Activated CD4-positive, alpha-beta T cell treated with anti-CD3 and anti-CD28 coated beads, Interleukin-2, amount 50 U/mL, for 48 hours (primary cell): ENCODE measurements at places on chromosomes 1 and 21.
A peak's percentile ranks its signal among the peaks of the same experiment; 100 is the strongest.

- DNase-seq = peak; percentile 99
Measured at GRCh38 chr1:111619635-111620440, at the start of gene RAP1A. TSS of gene RAP1A (plus strand) at chr1:111619789. CDS start at chr1:111691361, 71,572 bp downstream.

- DNase-seq = no peak
Measured at GRCh38 chr1:5849550-5849949, 142.7 kb downstream of the NPHP4 start.

- DNase-seq = no peak
Measured at GRCh38 chr1:3440711-3441409, 13.6 kb upstream of the ARHGEF16 start.

DNA sequence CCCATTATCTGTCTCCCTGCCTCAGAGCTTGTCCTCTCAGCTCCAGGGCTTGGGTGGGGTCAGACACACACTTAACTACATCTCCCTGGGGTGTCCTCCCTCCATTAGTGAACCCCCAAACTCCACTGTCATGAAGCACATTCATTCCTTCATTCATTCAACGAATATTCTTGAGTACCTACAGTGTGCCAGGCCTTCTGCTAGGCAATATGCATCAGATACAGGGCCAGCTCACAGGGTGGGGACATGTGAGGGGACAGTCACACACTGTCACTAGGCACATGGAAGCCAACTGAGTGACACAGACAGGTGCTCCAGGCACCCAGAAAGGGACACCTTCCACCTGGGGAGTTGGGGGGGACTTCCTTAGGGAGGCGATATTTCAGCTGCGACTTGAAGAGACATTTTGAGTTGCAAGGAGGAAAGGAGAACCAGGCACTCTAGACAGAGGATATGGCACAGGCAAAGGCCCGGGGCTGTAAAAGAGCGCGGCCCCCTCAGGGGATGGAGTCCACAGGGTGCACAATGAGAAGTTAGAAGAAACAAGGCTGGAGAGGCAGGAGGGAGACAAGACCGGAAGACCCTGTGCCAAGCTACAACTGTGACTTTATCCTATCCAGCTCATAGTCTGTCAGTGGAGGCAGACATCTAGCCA, 8.7 kb upstream of the S100A8 start:
- no peak for DNase-seq

GRCh38 chr1:113802367-113803007, 9.8 kb downstream of the RSBN1 start:
- no peak for DNase-seq

DNA sequence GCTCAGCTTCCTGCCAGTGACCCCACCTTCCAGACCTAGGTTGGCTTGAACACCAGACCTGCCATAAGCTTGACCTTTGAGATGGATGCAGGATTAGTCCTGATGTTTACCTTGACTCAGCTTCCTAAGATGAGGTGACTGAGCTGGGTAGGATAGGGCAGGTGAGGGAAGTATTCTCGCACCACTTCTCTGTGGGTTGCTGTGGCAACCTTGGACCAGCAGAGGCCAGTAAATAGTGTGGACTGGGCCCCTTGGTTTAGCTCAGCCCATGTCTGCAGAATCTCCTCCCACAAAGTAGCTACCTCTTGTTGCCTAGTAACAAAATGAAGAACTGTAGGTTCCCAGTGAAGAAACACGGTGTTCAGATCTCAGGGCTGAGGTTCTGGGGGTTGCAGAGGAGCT, 8.4 kb downstream of the RPS6KA1 start:
- no peak for DNase-seq
